Parietal lobe (tissue), 2 donors: ENCODE measurements at places on chromosomes 7 and 10. TPM values are rescaled to one million over a fixed set of nuclear protein-coding genes. Genes with fewer than 3 reads are reported as not detected.

The H2BK1 gene
- total RNA-seq: not detected

The DGKB gene
- total RNA-seq: 9.4 TPM

The CALML3 gene
- not detected for total RNA-seq

The DPYSL4 gene
- total RNA-seq: 69.5 TPM

The PLEKHS1 gene
- total RNA-seq: not detected

The PRRT4 gene
- total RNA-seq: 2.5 TPM

The MEOX2 gene
- not detected for total RNA-seq

The COBL gene
- 8.1 TPM for total RNA-seq

The SLC26A3 gene
- total RNA-seq: not detected

The DENND2A gene
- 29.4 TPM for total RNA-seq

The NPC1L1 gene
- total RNA-seq: not detected

The PAX4 gene
- not detected for total RNA-seq

The GNA12 gene
- total RNA-seq: 26.6 TPM

The GALNT17 gene
- total RNA-seq: 17.2 TPM

The ZCCHC24 gene
- 5.9 TPM for total RNA-seq

The PRSS2 gene
- total RNA-seq: not detected

The FGFBP3 gene
- 28.5 TPM for total RNA-seq

The OR9A2 gene
- total RNA-seq: 5.6 TPM

The HHEX gene
- 0.63 TPM for total RNA-seq

The CUBN gene
- total RNA-seq: 7.2 TPM

The ZNF248 gene
- 75.1 TPM for total RNA-seq

The XRCC2 gene
- 6.9 TPM for total RNA-seq
